Mesothelial cell of epicardium (in vitro differentiated cells): ENCODE measurements at places on chromosomes 1 and 21.

DNA sequence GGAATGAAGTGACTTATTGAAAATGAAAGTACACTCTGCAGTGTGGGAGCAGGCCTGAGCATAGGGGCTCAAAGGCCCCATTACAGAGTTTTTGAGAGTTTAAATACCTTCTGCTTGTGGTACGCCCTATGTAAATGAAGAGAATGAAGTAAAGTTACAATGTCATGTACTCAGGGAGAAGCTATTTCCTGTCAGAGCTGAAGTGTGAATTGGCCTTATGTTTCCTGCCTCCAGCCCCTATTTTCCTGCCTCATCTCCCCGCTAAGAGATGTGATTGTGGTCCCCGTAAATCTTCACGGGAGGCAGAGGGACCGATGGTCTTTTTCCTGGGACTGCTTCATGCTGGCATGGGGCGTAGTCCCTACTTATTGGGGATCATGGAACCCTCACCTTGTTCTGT is 2.5 kb upstream of the ZNF683 start:
- H3K36me3 ChIP-seq = no peaks in the 10 kb centered on the region
- H3K4me1 ChIP-seq = no peaks in the 10 kb centered on the region
- no peak overlapping the region for H3K4me3 ChIP-seq

- H3K4me3 ChIP-seq = no peak overlapping the region
- H3K36me3 ChIP-seq = no peaks in the 10 kb centered on the region
- H3K27ac ChIP-seq = no peak overlapping the region
- DNase-seq = no peak
Observed at GRCh38 chr1:190000365-190000872, 477.2 kb downstream of the BRINP3 start.

DNA sequence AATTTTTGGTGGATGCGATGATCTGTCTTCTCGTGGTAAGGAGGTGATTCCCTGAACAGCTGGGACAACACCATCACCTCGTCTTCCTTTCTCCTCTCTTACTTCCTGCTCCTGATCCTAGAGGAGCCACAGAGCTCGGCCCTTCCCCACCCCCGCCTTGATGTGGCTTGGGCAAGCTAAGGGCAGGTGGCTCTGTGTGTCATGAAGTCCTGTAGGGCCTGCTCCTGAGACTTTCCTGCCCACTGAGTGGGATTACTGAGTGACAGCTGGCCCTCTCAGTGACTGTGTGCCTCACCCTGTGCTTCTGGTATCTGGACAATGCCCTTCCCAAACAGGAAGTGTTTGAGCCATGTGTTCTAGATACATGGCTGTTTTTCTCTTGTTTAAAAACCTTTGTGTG is 153.0 kb downstream of the KCNJ6 start:
- peaks cover 9% of the 10 kb centered on the region for H3K27me3 ChIP-seq
- DNase-seq = no peak
- peaks cover 4% of the 10 kb centered on the region for H3K4me1 ChIP-seq
- no peak overlapping the region for H3K27ac ChIP-seq

GRCh38 chr1:203763505-203763904 is 1.5 kb upstream of the LAX1 start:
- H3K4me3 ChIP-seq = no peak overlapping the region
- H3K27ac ChIP-seq = no peak overlapping the region
- DNase-seq = no peak
- no peaks in the 10 kb centered on the region for H3K36me3 ChIP-seq

GRCh38 chr1:183241471-183241870 is 55.4 kb downstream of the LAMC2 start:
- no peak overlapping the region for H3K4me3 ChIP-seq
- no peak for DNase-seq
- H3K27ac ChIP-seq = no peak overlapping the region
- no peaks in the 10 kb centered on the region for H3K4me1 ChIP-seq
- H3K36me3 ChIP-seq = peaks cover 5% of the 10 kb centered on the region

- no peaks in the 10 kb centered on the region for H3K27me3 ChIP-seq
- H3K36me3 ChIP-seq = peaks cover 6% of the 10 kb centered on the region
- H3K4me1 ChIP-seq = no peaks in the 10 kb centered on the region
- DNase-seq = no peak
Observed at GRCh38 chr1:161779393-161779792, 13.3 kb downstream of the ATF6 start.

- no peak for DNase-seq
- peaks cover 35% of the 10 kb centered on the region for H3K4me1 ChIP-seq
- peak overlapping the region; percentile 1 for H3K4me3 ChIP-seq
- peaks cover 6% of the 10 kb centered on the region for H3K36me3 ChIP-seq
Observed at GRCh38 chr1:65279070-65279779, 30.1 kb upstream of the DNAJC6 start.

GRCh38 chr1:230705289-230706019 is 8.5 kb downstream of the AGT start:
- H3K4me3 ChIP-seq = no peak overlapping the region
- no peaks in the 10 kb centered on the region for H3K4me1 ChIP-seq
- H3K27me3 ChIP-seq = peaks cover 6% of the 10 kb centered on the region
- H3K36me3 ChIP-seq = no peaks in the 10 kb centered on the region
- DNase-seq = no peak

DNA sequence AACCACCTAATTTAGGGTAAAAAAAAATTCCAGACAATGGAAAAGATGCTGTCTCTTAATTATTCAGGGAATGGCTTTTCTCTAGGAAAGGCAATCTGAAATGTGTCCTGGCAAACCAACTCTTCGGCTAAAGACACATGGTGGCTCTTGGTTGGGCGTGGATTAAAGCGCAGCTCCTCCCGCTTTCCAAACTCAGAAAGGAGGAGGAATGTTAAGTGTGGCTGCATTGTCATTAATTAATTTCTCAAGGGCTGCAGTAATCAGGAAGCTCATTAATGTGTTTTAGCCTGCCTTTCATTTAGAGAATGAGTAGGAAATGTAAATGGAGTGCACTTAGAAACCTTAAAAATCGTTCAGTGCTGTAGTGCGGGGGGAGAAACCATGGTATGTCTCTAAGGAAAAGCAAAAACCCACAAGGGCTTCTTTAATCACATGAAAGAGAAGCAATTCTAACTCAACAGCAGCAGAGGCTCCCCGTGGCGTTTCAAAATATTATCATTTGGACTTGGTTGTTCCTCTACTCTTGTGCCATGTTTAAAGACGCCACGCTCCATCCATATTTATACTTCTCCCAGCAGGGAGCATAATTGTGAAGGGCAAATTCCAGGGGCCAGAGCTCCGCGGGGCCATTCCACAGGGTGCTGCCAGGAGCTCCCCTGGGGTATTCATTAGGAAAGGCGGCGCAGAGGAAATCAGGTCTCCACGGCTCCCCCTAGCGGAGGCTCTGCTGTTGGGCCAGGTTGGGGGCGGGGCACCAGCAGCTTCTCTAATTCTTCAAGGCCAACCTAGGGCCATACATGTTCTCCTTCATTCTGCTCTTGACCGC is 91.9 kb upstream of the SSX2IP start:
- H3K4me1 ChIP-seq = peaks cover 10% of the 10 kb centered on the region
- H3K27me3 ChIP-seq = no peaks in the 10 kb centered on the region
- H3K4me3 ChIP-seq = peak overlapping the region; percentile 46

DNA sequence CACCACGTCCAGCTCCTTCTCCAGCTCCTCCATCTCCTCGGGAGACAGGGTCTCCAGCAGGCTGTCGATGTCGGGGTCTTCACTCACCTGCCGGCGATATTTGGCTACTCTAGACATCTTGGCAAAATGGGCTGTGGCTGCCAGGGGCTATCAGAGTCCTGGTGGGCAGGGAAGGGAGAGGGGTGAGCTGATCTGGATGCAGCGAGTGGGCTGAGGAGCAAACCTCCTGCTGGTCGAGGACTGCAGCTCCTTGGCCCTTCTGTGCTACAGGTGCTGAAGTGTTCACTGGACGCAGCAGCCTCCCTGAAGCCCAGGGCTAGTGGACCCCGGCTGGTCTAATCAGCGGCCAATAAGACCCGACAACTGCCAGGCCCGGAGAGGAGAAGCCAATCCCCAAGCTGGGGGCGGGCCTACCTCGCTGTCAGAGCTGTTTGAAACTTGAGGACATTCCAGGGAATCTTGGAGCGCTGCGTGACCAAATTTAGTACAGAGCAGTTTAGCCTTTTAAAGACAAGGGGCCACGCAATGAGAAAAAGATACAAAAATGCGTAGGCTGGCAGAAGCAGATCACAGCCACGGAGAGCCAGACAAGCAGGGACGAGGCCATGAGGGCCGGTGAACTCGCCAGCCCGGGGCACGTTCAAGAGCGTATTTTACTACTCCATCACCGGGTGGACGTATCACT is at the start of gene LMOD1:
Gene LMOD1 (minus strand): TSS at position 325 of the 685 bp plus-strand sequence. CDS start 208 bp downstream, at position 117.
- H3K36me3 ChIP-seq = no peaks in the 10 kb centered on the region
- H3K27ac ChIP-seq = peak within 1 kb of the TSS; percentile 91
- peak; percentile 74 for DNase-seq
- H3K27me3 ChIP-seq = no peaks in the 10 kb centered on the region

- peaks cover 45% of the 10 kb centered on the region for H3K4me1 ChIP-seq
- no peak for DNase-seq
- no peaks in the 10 kb centered on the region for H3K27me3 ChIP-seq
- H3K36me3 ChIP-seq = peaks cover 29% of the 10 kb centered on the region
Observed at GRCh38 chr1:12511516-12512468, 106.2 kb downstream of the DHRS3 start.

DNA sequence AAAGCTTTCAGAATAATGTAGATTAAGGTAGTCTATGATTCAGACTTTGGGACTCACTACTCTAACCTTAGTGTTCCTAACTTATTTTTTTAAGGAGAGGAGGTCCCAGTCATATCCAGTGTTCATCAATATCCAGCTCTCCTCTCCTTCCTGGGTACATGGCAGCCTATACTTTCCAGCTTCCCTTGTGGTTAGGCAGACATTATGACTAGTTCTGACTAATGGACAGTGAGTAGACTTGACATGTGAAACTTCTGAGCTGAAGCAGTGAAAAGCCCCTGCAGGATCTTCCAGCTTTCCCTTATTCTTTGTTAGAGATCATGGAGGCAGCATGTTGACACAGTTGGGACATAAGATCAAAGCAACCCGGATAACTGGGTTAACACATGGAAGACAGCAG is 144.2 kb downstream of the PTPRU start:
- no peak overlapping the region for H3K27ac ChIP-seq
- peaks cover 3% of the 10 kb centered on the region for H3K36me3 ChIP-seq
- H3K4me3 ChIP-seq = no peak overlapping the region
- H3K27me3 ChIP-seq = peaks cover 11% of the 10 kb centered on the region

- H3K27me3 ChIP-seq = no peaks in the 10 kb centered on the region
- H3K36me3 ChIP-seq = no peaks in the 10 kb centered on the region
- DNase-seq = no peak
- peaks cover 12% of the 10 kb centered on the region for H3K4me1 ChIP-seq
- no peak overlapping the region for H3K4me3 ChIP-seq
Observed at GRCh38 chr21:45162115-45162514, 87.7 kb downstream of the ADARB1 start.

- H3K27ac ChIP-seq = peak overlapping the region; percentile 55
- H3K36me3 ChIP-seq = peaks cover 62% of the 10 kb centered on the region
- no peak overlapping the region for H3K4me3 ChIP-seq
- H3K27me3 ChIP-seq = no peaks in the 10 kb centered on the region
- DNase-seq = no peak
Observed at GRCh38 chr1:88774151-88774556, 90.1 kb downstream of the PKN2 start.

DNA sequence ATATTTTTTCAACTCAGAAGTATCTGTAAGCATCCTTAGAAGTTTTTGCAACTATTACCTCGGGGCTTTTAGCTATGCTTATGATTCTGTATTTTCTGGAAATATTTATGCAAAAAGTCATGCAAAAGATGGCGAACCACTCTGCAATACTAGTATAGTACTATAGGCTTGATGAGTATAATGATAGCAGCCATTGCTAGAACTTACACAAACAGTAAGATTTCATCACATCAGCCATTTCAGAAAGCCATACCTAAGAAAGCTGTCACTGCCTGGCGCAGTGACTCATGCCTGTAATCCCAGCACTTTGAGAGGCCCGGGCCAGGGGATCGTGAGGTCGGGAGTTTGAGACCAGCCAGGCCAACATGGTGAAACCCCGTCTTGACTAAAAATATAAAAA is 227.1 kb downstream of the LRRC7 start:
- no peaks in the 10 kb centered on the region for H3K27me3 ChIP-seq
- DNase-seq = no peak
- H3K4me3 ChIP-seq = no peak overlapping the region
- H3K4me1 ChIP-seq = no peaks in the 10 kb centered on the region
